ENCODE measurements at places on chromosomes 7 and 10. TPM values are rescaled to one million over a fixed set of nuclear protein-coding genes. Genes with fewer than 3 reads are reported as not detected.

GRCh38 chr7:152865461-152865860 lies 105.9 kb downstream of the ACTR3B start:
- H3K4me1 ChIP-seq, result no peaks in the 10 kb centered on the region
- H3K4me3 ChIP-seq, result no peak overlapping the region
- no peaks in the 10 kb centered on the region for H3K27me3 ChIP-seq
- no peak overlapping the region for H3K27ac ChIP-seq

- peak overlapping the region; percentile 32 for H3K27ac ChIP-seq
- H3K27me3 ChIP-seq, result no peaks in the 10 kb centered on the region
- H3K36me3 ChIP-seq, result no peaks in the 10 kb centered on the region
- DNase-seq, result no peak
- H3K4me1 ChIP-seq, result no peaks in the 10 kb centered on the region
Observed at GRCh38 chr10:3548076-3548475, 236.9 kb downstream of the KLF6 start.

- no peaks in the 10 kb centered on the region for H3K27me3 ChIP-seq
- H3K36me3 ChIP-seq, result no peaks in the 10 kb centered on the region
- H3K4me1 ChIP-seq, result no peaks in the 10 kb centered on the region
- DNase-seq, result no peak
- no peak overlapping the region for H3K27ac ChIP-seq
Observed at GRCh38 chr10:19385846-19386450, 337.3 kb downstream of the MALRD1 start.

DNA sequence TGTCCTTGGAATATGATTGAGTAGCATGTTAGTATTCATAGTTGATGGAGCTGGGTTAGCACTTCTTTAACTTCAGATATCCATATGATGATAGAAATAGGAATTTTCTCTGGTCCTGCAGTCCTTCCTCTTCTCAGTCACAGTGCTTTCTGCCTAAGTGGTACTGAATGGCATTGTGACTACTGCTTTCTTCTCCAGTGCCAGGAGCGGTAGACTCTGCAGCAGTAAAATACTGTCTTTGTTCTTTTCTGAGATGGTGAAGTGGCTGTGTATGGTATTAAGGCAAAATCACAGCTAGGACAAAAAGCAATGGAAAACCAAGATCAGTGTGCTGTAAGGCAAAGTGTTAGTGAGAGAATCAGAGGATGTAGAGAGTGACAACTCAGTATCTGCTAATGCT lies 46.6 kb downstream of the C1GALT1 start:
- H3K27me3 ChIP-seq, result no peaks in the 10 kb centered on the region
- no peak overlapping the region for H3K4me3 ChIP-seq
- no peak overlapping the region for H3K27ac ChIP-seq
- peak; percentile 21 for DNase-seq

DNA sequence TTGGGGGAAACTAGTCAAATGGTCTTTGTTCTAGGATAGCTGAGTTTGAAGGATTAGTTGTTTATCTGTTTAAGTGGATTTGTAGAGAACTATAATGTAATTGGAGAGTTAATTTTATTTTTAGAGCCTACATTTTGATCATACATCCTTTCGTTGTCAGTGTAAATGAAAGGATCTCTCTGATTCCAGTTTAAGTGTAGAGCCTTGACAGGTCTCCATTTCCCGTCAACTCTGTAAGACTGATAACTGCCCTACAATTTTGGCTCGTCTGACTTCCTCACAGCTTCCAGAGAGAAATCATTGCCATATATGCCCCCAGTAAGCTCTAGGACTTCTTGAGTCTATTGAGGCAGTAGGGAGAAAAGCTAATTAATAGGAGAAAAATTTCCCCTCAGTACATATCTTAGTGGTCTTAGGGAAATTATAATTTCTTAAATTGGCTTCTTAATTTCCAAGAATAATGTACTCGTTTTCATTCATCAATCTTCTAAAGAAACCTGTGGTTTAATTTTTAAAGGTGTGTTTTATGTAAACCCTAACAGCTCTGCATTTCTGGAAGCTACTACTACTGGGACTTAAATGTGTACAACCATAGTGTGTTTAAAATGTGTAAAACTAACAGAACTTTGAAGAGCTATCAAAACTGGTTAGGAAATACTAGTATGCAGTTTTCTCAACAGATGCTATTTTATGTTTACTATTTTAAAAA lies 3.8 kb downstream of the KMT2E start:
- peaks cover 36% of the 10 kb centered on the region for H3K4me1 ChIP-seq
- no peaks in the 10 kb centered on the region for H3K36me3 ChIP-seq
- no peak for DNase-seq
- H3K27ac ChIP-seq, result peak overlapping the region; percentile 100
- no peak overlapping the region for H3K4me3 ChIP-seq
- H3K27me3 ChIP-seq, result no peaks in the 10 kb centered on the region

DNA sequence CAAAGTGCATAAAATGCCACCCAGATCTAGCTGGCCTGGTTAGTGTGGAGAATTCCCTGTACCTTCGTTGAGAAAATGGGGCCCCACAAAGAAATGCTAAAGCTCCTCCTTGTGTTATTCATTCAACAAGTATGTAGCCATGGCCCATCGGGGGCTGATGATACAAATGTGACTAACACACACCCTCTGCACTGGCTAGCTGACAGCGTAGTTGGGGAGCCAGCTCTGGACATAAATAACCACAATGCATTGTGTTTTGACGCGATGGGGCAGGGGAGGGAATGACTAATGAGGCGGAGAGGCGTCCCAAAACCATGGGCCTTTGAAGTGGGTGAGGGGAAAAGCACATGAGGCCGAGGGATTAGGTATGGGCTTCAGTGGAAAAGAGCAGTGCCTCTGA lies 28.2 kb upstream of the ASL start:
- no peaks in the 10 kb centered on the region for H3K27me3 ChIP-seq
- no peaks in the 10 kb centered on the region for H3K36me3 ChIP-seq
- no peak overlapping the region for H3K27ac ChIP-seq
- no peak overlapping the region for H3K4me3 ChIP-seq

- no peak overlapping the region for H3K27ac ChIP-seq
- no peak overlapping the region for H3K4me3 ChIP-seq
- no peaks in the 10 kb centered on the region for H3K27me3 ChIP-seq
- H3K36me3 ChIP-seq, result no peaks in the 10 kb centered on the region
Observed at GRCh38 chr7:53431901-53432300, 396.5 kb downstream of the POM121L12 start.

- no peaks in the 10 kb centered on the region for H3K27me3 ChIP-seq
- no peaks in the 10 kb centered on the region for H3K36me3 ChIP-seq
- H3K4me3 ChIP-seq, result no peak overlapping the region
- H3K4me1 ChIP-seq, result peaks cover 7% of the 10 kb centered on the region
- H3K27ac ChIP-seq, result no peak overlapping the region
Observed at GRCh38 chr10:46235705-46236545, 50.9 kb upstream of the ANTXRL start.

DNA sequence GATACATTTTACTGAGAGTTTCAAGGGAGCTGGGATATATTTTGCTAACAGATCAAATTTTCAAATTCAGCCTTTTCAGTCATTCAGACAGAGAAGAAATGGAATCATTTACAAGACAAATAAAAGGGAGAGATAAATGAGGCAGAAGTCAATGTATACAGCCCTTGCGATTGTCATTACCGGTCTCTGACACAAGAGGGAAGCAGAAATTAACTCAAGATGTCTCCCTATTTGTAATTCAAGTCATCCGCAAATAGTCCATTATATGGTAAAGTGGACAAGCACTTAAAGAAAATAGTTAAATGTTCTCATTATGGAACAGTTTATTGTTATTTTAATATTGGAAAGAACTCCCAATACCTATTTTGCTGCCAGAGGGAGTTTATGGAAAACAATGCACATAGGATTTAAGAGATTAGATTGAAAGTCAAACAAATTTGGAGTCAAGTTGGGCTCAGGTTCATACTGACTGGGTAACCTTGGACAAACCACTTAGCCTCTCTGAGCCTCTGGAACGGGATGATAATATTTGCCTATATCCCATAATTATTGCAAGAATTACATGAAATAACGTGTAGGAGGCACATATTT lies 89.3 kb upstream of the PRKCQ start:
- H3K4me1 ChIP-seq, result no peaks in the 10 kb centered on the region
- H3K27ac ChIP-seq, result no peak overlapping the region
- no peak overlapping the region for H3K4me3 ChIP-seq
- no peak for DNase-seq

Gene SH2D4B
- total RNA-seq, result 1.1 TPM

Gene TMEM236
- 1.3 TPM for total RNA-seq

Gene PDE6C
- total RNA-seq, result not detected

Gene FAM25C
- total RNA-seq, result not detected

Measured in thyroid gland (tissue), 4 donors.